ENCODE measurements at places on chromosomes 2 and 18.
A peak's percentile ranks its signal among the peaks of the same experiment; 100 is the strongest.

DNA sequence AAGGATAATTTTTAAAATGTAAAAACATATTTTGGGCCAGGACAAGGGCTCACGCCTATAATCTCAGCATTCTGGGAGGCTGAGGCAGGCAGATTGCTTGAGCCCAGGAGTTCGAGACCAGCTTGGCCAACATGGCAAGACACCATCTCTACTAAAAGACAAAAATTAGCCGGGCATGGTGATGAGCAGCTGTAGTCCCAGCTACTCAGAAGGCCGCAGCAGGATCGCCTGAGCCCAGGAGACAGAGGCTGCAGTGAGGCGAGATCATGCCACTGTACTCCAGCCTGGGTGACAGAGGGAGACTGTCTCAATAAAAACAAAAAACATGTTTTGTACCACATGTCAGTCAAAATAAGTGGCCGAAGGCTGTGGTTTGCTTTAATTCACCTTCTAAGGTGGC, 122.5 kb downstream of the HDAC4 start:
- no peak for DNase-seq

- DNase-seq: no peak
Measured at GRCh38 chr2:26780203-26780760, 5.6 kb upstream of the CENPA start.

DNA sequence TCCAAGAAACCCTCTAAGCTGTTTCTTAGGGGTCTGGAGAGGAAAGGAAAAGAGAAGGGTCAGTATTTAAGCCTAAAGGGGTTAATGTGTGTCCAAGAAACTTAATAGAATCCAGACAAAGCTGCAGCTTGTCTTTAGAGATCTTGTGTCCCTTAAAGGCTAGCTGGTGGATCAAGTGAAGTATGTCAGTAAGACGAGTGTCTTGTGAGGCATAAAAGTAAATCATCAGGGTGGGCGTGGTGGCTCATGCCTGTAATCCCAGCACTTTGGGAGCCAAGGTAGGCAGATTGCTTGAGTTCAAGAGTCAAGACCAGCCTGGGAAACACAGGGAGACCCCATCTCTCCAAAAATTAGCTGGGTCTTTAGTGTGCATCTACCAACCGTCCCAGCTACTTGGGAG, 47.8 kb downstream of the CERS6 start:
- DNase-seq: no peak

DNA sequence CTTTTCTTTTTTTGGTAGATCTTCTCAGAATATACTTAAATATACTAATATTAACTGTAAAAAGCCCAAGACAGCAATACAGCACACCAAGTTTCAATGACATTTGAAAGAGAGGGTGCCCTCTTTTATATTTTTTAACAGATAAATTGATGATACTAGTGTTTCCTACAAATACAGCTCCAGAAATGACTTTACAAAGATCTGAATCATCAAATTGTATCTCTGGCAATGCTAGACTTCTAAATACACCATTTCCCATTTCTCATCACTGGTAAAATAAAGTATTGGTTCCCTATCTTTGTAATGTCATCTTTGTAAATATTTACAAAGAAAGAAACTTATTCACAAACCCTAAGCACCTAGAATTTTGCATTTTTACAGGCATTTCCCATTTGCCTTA, 281.3 kb downstream of the EXOC6B start:
- DNase-seq: no peak

- no peak for DNase-seq
Measured at GRCh38 chr2:38167968-38168350, 92.0 kb upstream of the CYP1B1 start.

- DNase-seq: no peak
Measured at GRCh38 chr2:16686641-16687040, 21.0 kb upstream of the CYRIA start.

DNA sequence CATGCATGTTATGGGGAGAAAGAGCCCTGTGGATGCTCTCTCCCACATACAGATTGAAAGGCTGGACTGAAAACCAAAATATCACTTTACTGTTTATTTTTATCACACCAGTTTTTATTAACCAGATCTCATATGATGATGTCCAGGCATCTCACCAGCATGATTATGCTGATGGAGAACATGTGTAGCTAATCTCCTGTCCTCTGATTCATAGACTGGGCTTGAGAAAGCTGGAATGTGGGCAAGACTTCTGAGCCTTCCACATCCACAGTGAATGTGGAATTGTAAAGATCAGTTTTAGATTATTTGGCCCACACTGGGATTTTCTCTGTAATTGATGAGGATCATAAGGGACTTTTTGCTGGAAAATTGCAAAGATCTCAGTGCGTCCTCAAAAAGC, 137.9 kb downstream of the ICOS start:
- DNase-seq: no peak

GRCh38 chr18:36627637-36628036, 201.2 kb downstream of the TPGS2 start:
- DNase-seq: no peak

DNA sequence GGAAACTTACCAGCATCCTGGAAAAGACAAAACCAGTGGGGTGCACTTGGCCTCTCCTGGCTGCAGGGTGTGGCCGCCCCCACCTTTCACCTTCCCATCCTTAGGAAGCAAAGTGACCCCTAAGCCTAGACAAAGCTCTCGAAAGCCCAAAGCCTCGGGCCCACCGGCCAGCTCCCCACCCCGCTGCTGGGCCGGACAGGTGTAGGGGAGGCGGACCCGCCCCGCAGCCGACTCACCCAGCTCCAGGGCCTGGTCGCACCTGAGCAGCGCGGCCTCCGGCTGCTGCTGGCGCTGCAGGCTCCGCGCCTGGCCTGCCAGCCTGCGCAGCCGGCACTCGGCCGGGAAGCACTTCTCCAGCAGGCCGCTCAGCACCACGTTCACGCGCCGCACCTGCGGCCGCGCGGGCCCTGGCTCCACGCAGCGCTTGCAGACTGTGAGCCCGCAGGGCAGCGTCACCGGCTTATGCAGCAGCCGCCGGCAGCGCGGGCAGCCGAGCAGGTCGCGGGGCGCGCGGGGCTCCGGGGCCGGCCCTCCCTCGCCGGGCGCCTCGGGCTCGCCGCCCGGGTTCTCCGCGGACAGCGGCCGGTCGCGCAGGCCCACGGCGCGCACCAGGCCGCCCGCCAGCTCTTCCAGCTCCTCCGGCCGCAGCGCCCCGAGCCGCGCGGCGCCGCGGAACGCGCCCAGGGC, 979 bp downstream of the LONRF2 start:
- DNase-seq: peak; percentile 5

DNA sequence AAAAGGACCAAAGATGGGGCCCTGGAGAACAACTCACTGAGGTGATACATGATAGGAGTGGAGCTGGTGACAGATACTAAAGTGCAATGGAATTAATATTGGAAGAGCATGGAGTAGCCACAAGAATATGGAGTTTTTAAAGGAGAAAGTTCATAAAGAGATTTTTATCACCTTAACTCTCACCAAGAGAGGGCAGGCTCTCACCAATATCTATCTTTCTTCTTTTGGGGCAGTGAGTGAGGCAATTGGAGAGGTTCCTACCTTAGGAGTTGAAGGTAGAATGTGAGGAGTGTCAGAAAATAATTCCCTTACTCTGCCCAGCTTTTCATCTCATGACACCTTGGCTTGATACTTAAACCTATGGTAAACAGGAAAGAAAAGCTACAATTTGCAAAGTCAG, 233.7 kb upstream of the CWC22 start:
- DNase-seq: no peak

GRCh38 chr2:59770651-59771050, 782.8 kb downstream of the BCL11A start:
- DNase-seq: no peak

DNA sequence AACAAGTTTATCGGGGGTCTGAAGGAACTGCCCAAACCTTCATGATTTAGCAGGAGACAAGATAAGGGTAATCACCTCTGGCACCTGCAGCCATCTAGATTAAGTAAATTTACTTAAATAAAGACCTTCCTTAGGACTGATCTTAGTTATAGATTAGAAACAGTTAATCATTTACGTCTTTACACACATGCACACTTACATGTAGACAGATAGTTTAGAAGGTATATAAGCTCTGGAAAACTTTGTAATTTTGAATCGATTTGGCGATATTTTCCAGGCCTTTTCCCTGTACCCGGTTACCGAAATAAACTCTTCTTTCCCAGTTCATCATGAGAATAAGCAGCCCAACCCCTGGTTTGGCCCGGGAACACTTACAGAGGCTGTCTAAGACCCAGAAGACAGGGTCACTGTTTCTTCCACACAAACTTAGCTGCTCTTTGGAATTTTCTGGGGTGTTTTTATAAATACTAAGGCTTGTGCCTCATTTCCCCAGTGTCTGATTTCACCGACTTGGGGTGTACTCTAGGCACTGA, 560 bp upstream of the SKA1 start:
- DNase-seq: no peak

DNA sequence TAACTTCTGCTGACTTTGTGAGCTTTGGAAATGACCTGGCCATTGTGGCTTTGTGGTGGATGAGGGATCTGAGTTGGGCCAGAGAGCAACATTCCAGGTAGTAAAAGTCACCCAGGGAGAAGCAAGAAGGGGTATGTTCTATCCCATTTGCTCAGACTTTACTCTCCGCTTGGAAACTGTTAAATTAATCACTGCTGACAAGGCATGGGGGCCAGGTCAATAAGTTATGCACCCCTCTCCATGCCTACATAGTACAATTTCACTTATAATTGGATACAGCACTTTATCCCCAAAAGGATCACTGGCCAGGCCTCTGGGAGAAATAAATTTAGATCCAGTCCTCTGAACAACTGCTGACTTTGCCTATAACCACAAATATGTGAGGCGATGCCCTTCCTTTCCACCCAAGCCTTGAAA, 92.1 kb downstream of the RPRM start:
- no peak for DNase-seq

- no peak for DNase-seq
Measured at GRCh38 chr2:8821276-8822217, 15.9 kb downstream of the KIDINS220 start.

- DNase-seq: no peak
Measured at GRCh38 chr2:42921721-42922120, 129.3 kb upstream of the HAAO start.

DNA sequence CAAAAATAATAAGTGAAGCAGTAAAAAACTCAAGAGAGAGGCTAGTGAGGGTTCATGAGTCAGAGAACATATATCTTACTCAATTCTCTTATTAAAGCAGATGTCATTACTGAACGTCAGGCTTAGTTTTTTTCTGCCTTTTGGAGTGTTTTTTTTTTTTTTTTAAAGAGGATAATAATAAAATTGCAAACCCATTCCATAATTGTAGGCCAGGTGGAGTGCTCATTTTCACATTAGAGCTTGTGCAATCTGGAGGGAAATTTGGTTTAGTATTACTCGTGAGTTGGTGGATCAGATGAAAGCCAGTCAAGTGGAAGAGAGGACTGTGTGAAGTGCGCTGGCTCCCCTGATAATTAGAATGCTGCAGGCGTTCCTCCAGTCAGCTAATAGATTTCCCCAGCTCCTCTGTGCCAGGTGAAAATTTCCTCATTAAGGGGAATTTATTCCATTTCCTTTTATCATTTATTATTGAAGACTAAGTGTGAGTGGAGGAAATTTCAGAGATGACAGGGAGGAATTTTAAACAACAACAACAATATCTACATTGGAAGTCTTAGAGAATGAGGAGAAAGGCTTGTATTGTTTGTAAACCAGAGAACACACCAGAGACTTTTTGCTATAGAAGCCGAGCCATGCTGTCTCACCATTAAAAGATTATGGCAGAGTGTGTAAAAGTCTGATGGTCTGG, 74.6 kb downstream of the CPS1 start:
- DNase-seq: no peak

GRCh38 chr18:43719267-43719795, 442.0 kb upstream of the SYT4 start:
- no peak for DNase-seq
